Right cardiac atrium (tissue), 5 donors: ENCODE measurements at places on chromosomes 6 and 20. TPM values are rescaled to one million over a fixed set of nuclear protein-coding genes. Genes with fewer than 3 reads are reported as not detected.

GRCh38 chr20:530321-530720 is 13.3 kb downstream of the CSNK2A1 start:
- DNase-seq, result no peak

- no peak for DNase-seq
Measured at GRCh38 chr6:136969433-136969832, 47.3 kb downstream of the SLC35D3 start.

DNA sequence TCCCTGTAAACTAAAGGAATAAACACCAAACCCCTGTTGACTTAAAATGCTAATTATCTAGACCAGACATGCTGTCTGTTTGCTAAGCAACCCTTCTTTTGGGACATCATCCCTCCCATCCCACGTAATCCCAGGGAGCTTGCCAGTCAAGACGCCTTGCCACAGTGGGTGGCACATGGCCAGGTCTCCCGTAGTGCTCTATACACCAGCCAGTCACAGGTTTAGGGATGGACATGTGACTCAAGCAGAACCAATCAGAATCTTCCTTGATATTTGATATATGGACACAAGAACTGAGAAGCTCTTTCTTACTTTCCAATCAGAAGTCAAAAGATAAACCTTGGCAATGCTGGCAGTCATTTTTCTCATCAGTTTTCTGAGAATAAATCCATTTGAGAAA is 60.0 kb downstream of the CNKSR3 start:
- DNase-seq, result no peak

GRCh38 chr6:150029749-150030148 is 4.4 kb upstream of the RAET1L start:
- DNase-seq, result no peak

- no peak for DNase-seq
Measured at GRCh38 chr6:73548458-73549446, 27.9 kb upstream of the EEF1A1 start.

The COX4I2 gene
- total RNA-seq, result 9.4 TPM

The HLA-DOA gene
- total RNA-seq, result 2.0 TPM
